ENCODE measurements at places on chromosomes 4 and X. TPM values are rescaled to one million over a fixed set of nuclear protein-coding genes. Genes with fewer than 3 reads are reported as not detected.

- no peak for DNase-seq
Observed at GRCh38 chrX:122622795-122623194, 561.3 kb upstream of the GRIA3 start.

DNA sequence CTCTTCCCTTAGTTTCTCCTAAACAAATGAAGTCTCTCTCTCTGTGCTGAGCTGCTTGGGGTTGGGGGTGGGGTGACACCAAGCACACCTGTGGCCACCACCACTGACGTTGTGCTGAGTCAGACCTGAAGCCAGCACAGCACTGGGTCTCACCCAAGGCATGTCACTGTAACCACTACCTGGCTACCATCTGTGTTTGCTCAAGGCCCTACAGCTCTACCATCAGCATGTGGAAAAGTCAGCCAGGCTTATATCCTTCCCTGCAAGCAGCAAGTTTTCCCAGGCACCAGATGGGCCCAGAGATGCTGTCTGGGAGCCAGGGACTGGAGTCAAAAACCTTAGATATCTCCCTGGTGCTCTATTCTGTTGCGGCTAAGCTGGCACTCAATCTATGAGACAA is 6.9 kb downstream of the CXCL10 start:
- DNase-seq: peak; percentile 59

DNA sequence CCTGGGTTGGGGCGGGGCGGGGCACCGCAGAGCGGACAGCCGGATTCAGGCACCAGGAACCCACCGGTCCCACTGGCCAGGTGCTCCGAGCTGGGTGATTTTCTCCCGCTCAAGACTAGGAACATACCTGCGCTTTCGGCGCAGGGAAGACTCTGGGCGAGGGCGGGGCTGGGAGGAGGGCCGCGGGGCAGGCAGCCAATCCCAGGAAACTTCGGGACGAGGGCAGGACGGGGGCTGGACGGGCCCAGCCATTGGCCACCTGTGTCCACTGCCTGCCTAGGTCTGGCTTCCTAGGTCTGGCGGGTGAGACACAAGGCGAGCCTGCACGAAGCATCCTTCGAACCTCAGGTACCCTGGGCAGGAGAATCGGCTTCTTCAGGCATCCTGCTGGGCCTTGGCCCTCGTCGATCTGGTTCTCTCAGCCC is 274 bp upstream of the ERVMER34-1 start:
- peak; percentile 59 for DNase-seq

- peak; percentile 26 for DNase-seq
Observed at GRCh38 chr4:77310931-77311330, 153.9 kb downstream of the CCNG2 start.

HPSE gene
- total RNA-seq: 9.7 TPM

All from bronchial epithelial cell (primary cell).